Inflammatory macrophage (primary cell): ENCODE measurements at places on chromosomes 5 and 9.

DNA sequence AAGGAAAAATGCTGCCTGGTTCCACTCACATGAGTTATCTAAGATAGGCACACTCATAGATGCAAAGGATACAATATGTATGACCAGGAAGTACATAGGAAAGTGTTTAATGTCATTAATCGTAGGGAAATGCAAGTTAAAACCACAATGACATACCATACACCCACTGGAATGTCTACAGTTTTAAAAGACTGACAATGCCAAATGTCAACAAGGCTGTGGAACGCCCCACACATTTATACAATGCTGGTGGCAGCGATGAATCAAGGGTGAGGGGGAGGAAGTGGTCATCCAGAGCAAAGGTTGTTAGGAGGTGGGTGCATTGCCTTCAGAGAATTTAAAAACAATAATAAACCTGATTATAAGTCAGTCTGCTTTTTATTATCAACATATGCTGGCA, 437.8 kb downstream of the ARHGEF28 start:
- DNase-seq, result peak; percentile 85

- DNase-seq, result no peak
These were observed 22.3 kb downstream of the NDUFS6 start for GRCh38 chr5:1823381-1824034.

- no peak for DNase-seq
These were observed 31.8 kb upstream of the PCA3 start for GRCh38 chr9:76732341-76732958.

GRCh38 chr5:76145945-76146344, 62.8 kb downstream of the SV2C start:
- DNase-seq, result no peak

- DNase-seq, result no peak
These were observed 3.6 kb downstream of the GDNF start for GRCh38 chr5:37836235-37836591.

- no peak for DNase-seq
These were observed 40.3 kb downstream of the NUP188 start for GRCh38 chr9:128987805-128988204.

DNA sequence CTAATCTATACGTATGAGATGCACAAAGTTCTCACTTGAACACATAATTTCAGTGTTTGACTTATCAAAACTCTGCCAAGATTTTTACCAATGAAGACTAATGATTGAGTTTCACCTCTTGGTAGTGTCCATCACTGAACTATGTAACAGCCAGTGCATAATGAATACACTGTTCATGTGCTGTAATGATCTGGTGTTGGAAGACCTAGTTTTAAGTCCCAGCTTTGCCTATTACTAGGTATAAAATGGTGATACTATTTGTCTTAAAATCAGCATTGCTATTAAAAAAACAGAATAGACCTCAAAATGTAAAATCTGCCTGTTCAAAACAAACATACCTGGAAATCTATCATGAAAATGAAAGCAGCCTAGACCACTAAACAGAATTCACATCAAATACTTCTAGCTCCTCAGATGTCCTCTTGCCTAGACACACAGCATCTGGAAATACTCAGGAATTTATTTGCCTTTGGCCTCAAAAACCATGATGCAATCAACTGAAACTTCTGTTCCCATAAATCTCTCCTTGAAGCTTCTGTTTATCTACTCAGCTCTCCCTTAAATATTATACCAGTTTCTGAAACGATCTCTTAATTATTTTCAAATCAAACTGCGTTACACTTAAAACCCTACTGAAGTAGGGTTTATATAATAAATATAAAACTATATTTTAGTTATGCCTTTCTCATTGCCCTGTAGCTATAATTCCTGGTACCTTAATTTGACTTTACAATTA, 38.1 kb downstream of the MRPS27 start:
- DNase-seq, result no peak

DNA sequence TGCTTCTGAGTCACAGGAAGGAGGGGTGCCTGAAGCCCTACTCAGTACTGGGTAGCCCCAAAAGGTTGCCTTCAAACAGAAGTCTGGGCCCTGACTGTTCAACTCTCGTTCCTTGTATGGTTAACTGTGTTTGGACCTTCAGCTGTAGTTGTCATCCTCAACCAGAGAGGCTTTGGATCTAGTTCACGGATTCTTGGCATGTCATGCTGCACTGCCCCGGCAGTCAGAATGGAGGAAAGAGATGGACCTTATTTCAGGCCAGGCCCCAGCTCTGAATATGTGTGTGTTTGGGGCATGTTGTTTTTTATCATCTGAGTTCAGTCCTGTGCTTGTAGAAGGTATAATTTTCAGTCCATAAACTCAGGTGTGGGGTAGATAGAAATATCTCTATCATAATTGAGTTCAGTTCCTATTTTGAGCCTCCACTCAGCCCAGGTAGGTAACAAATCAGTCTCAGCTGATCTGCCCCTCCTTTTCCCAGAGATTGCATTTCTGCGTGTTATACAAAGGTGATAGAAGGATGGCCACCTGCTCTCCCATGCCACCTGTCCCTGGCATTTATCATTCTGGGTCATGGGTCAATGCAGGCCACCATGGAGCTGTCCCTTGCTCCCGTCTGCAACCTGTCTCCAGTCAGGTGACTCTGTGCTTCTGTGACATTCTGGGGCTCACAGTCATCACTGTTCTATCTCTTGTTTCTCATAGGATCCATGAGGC, 127.5 kb upstream of the CPEB4 start:
- no peak for DNase-seq

DNA sequence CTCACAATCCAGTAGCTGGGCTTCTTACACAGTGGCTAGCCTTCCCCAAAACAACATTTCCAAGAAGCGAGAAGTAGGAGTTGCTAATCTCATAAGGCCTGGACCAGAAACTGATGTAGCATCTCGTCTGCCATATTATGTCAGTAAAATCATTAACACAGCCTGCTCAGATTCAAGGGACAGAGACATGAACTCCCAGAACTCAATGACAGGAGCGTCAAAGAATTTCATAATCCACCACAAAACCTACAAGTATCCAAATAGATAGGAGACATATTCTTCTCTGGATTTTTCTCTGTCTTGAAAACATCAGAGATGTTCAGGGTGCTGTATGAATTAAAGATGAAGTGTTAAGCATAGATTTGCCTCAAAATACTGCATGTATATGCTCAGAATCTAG, 457.6 kb upstream of the ACTBL2 start:
- DNase-seq, result no peak
